ENCODE measurements at places on chromosomes 3 and 15. TPM values are rescaled to one million over a fixed set of nuclear protein-coding genes. Genes with fewer than 3 reads are reported as not detected.
A peak's percentile ranks its signal among the peaks of the same experiment; 100 is the strongest.

Gene SAMD7
- total RNA-seq: not detected

Gene CCDC39
- not detected for total RNA-seq

Gene UBE2E2
- 7.7 TPM for total RNA-seq

Gene MEX3B
- total RNA-seq: 0.28 TPM

Gene RETNLB
- total RNA-seq: not detected

Gene PLOD2
- 16.6 TPM for total RNA-seq

Gene PTPN9
- 9.2 TPM for total RNA-seq

Gene GP5
- not detected for total RNA-seq

Gene IQCF5
- total RNA-seq: not detected

Gene CIB1
- total RNA-seq: 76.8 TPM

Gene BUB1B
- total RNA-seq: 0.92 TPM

Gene LINGO1
- total RNA-seq: 2.1 TPM

Gene RAB6B
- total RNA-seq: 3.9 TPM

GRCh38 chr3:42061025-42061712 lies 30.0 kb upstream of the TRAK1 start:
- DNase-seq: no peak

GRCh38 chr3:88912294-88912877 lies 195.0 kb upstream of the EPHA3 start:
- no peak for DNase-seq

DNA sequence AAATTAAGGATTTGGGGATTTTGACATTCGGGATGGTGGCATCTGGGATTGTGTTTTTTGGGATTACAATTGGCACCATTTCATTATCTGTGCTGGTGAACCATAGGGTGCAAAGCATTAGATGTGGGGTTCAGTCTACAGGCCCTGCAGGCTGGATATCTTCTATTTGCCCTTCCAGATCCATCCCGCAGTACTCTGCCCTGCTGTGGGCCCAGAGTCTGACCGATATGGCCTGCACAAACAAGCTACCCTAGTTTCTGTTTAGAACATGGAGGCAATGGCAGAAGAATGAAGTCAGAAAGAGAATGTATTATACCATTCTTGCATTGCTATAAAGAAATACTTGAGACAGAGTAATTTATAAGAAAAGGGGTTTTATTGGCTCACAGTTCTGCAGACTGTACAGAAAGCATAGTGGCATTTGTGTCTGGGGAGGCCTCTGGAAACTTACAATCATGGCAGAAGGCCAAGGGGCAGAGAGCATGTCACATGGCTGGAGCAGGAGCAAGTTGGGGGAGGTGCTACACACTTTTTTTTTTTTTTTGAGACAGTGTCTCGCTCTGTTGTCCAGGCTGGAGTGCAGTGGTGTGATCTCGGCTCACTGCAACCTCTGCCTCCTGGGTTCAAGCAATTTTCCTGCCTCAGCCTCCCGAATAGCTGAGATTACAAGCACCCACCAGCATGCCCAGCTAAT lies 93.7 kb downstream of the NCEH1 start:
- no peak for DNase-seq

- DNase-seq: no peak
These were observed 47.6 kb downstream of the CTDSPL start for GRCh38 chr3:37909067-37909911.

DNA sequence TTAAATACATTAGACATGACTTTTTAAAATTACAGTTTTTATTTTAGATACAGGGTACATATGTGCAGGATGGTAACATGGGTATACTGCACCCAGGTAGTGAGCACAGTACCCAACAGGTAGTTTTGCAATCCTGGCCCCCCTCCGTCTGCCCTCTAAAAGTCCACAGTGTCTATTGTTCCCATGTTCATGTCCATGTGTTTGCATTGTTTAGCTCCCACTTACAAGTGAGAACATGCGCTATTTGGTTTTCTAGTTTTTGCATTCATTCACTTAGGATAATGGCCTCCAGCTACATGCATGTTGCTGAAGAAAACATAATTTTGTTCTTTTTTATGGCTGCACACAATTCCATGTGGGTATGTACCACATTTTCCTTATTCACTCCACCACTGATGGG lies 23.8 kb downstream of the C3orf70 start:
- DNase-seq: no peak

GRCh38 chr15:39908186-39908585 lies 11.9 kb downstream of the GPR176 start:
- no peak for DNase-seq

GRCh38 chr3:157471064-157471463 lies 32.2 kb downstream of the VEPH1 start:
- DNase-seq: no peak

DNA sequence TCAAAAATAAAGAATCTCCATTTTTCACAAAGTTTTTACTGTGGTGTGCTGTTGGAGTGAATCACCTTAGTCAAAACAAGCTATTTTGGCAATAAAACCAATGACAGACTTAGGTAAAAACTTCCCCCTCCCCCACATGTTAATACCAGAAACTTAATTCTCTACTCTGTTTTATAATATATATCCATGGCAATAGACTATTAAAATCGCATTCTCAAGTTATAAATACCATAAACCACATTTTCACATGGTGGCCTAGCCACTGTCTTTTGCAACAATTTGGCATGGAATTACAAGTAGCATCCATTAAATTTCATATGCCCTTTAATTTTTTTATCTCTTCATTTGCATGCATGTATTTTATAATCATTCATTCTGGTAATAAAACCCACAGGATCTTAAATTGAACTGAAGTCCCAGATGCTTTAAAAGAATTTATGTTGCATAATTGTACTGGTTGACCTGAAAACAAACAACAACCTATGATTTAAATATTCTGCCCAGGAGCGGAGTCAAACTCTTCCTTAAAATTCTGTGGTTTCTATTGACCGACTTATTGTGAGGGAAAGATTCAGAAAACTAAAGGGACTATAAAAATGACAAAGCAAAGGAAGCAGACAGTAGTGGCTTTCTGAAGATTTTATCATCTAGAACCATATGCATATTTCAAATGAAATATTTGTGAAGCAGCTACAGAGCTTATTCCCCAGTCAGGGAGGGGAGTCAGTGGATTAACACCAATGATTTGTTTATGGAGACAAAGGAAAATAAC lies 229.0 kb upstream of the TBL1XR1 start:
- DNase-seq: no peak

DNA sequence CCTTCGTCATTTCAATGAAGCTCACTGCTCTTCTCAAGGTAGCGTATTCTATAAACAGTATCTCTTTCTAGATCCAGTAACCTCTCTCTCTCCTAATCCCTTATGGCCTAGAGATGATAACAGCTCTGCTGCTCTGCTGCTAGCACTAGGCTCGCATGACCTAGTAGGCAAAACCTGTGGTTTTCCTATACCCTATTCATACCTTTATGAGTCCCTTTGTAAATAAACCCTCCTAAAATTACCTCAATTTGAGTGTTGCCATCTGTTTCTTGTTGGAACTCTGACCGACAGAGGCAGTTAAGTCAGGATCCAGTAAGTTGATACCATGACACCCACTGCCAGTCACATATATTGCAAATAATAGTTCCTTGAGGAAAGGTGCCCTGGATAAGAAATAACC lies 7.3 kb downstream of the CCDC14 start:
- DNase-seq: no peak

- DNase-seq: peak; percentile 62
These were observed 2.0 kb downstream of the AP2M1 start for GRCh38 chr3:184176377-184177330.

GRCh38 chr3:192444096-192444790 lies 283.1 kb downstream of the FGF12 start:
- DNase-seq: peak; percentile 28

GRCh38 chr3:54358316-54358715 lies 236.0 kb downstream of the CACNA2D3 start:
- DNase-seq: no peak

DNA sequence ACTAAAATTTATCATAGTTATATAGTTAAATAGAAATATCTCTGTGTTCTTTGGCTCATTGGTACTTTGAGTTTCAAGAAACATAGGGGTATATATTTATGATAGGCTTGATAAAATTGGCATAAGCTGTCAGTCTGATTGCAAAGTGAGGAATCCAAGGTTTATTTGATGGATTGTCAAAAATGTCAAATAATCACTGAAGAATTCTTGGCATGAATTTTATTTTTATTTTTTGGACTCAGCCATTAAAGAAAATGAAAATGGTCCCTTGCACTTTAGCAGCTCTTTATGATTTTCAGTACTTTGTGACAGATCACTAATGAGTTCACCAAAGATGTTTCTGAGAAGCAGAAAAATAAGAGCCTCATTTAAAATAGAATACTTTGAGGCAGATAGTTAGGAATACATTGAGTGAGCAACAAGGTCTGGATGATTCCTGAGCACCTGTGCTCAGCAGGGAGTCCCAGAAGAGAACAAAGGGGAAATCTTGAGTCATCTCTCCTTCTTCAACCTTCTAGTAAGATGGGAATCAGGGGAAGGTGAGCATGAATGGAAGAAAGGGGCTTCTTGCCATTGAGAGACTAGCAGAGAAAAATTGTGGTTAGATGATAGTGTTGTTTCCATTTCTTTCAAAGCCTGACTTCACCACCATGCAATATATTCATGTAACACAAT lies 85.3 kb upstream of the VEPH1 start:
- DNase-seq: no peak

- DNase-seq: no peak
These were observed 8.0 kb downstream of the KAT2B start for GRCh38 chr3:20047976-20048883.

GRCh38 chr3:129727707-129728106 lies 121.2 kb upstream of the PLXND1 start:
- no peak for DNase-seq

DNA sequence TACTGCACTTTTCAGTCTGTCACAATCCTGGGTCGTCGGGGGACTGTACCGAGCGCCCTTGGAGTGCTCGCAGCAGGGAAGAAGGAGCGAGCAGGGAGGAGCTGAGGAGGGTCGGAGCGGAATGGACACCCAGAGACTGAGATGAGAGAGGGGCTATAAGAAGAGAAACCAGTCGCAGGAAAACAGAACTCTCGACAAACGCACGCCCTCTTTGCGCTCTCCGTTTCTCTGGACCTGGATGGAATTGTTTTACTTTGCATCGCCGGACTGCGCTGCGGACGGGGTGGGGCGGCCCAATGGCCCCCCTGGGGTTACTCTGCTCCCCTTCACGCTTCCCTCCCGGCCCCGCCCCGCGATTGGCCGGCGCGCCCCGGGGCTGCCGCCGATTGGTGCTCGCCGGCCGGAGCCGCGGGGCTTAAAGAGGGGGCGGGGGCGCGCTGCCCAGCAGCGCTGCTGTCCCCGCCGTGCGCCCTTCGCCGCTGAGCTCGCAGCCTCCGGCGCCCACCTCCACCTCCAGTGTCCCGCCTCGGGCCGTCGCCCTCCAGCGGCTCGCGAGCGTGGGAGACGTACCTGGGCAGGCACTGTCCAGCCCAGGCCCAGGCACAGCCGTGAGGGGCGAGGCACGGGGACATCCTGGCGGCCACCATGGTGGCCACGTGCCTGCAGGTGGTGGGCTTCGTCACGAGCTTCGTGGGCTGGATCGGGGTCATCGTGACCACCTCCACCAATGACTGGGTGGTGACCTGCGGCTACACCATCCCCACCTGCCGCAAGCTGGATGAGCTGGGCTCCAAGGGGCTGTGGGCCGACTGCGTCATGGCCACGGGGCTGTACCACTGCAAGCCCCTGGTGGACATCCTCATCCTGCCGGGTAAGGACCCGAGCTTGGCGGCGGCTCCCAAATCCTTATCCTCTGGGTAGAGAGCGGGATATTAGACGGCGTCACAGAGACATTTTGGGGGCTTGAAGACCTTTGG lies at the start of gene CLDN11:
Gene CLDN11 (plus strand): TSS at position 447 of the 977 bp plus-strand sequence. CDS start 199 bp downstream, at position 646.
- DNase-seq: no peak

DNA sequence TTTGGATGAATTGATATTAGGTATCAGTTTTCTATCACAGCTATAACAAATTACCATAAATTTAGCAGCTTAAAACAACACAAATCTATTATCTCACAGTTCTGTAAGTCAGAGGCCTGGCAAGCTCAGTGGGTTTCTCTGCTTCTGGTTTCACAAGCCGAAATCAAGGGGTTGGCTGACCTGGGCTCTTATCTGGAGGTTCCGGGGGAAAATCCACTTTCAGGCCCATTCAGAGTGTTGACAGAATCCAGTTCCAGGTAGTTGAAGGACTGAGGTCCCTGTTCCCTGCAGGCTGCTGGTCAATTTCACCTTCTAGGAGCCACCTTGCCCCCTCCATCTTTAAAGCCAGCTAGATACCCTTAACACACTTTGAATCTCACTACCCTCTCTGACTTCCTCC lies 11.1 kb upstream of the HHATL start:
- no peak for DNase-seq

GRCh38 chr15:96020133-96020532 lies 310.4 kb upstream of the NR2F2 start:
- no peak for DNase-seq

DNA sequence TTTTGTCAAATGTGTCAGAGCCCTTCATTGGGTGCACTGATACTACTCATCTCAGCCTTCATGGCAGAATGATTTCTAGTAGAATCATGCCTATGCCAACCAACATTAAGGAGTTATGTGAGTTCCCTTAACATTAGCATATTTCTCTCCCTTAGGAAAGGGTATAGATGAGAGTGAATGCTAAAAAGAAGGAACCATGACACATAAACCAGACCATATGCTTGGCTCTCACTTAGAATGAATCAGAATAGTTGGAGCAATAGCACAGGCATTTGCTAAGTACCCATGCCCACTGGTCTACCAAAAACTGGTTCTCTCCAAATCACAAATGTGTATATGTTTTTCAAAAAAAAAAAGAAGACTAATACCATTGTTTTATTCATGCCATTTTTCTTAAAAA lies 51.1 kb downstream of the STRIT1 start:
- no peak for DNase-seq

- no peak for DNase-seq
These were observed 156.9 kb upstream of the RASGRP1 start for GRCh38 chr15:38721568-38721945.

DNA sequence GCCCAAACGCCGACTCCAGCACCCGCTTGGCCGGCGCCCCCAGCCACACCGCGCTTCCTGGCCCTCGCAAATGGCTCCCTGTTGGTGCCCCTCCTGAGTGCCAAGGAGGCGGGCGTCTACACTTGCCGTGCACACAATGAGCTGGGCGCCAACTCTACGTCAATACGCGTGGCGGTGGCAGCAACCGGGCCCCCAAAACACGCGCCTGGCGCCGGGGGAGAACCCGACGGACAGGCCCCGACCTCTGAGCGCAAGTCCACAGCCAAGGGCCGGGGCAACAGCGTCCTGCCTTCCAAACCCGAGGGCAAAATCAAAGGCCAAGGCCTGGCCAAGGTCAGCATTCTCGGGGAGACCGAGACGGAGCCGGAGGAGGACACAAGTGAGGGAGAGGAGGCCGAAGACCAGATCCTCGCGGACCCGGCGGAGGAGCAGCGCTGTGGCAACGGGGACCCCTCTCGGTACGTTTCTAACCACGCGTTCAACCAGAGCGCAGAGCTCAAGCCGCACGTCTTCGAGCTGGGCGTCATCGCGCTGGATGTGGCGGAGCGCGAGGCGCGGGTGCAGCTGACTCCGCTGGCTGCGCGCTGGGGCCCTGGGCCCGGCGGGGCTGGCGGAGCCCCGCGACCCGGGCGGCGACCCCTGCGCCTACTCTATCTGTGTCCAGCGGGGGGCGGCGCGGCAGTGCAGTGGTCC lies 3.5 kb downstream of the ISLR2 start:
- DNase-seq: no peak

GRCh38 chr15:98178861-98179260 lies 218.4 kb downstream of the ARRDC4 start:
- DNase-seq: no peak
